Dermis blood vessel endothelial cell (primary cell): ENCODE measurements at places on chromosomes 5 and 9. TPM values are rescaled to one million over a fixed set of nuclear protein-coding genes. Genes with fewer than 3 reads are reported as not detected.

Gene FUT7
- not detected in 2 replicates for total RNA-seq

Gene CCL27
- not detected in 2 replicates for total RNA-seq

Gene FOXD1
- total RNA-seq, result 0.05 and 0.17 TPM in 2 replicates

Gene OR1L4
- total RNA-seq, result not detected in 2 replicates

Gene PCDHB4
- 0.17 and 0.19 TPM in 2 replicates for total RNA-seq

Gene ANKRD34B
- not detected in 2 replicates for total RNA-seq

Gene RLN2
- total RNA-seq, result 1.6 TPM in 1 of 2 replicates, not detected in the other

Gene SAXO1
- total RNA-seq, result not detected in 2 replicates

Gene MYMK
- total RNA-seq, result not detected in 2 replicates

Gene SLC4A9
- not detected in 2 replicates for total RNA-seq

Gene SLC27A6
- total RNA-seq, result 0.14 TPM in 1 of 2 replicates, not detected in the other

Gene FAM200C
- 3.8 and 4.8 TPM in 2 replicates for total RNA-seq

Gene TAF11L10
- total RNA-seq, result not detected in 2 replicates

Gene DMRTA1
- total RNA-seq, result under 0.01 and 0.05 TPM in 2 replicates

Gene PPP3R2
- not detected in 2 replicates for total RNA-seq

Gene SLC34A3
- total RNA-seq, result not detected in 2 replicates

Gene PCDHGC5
- 0.56 and 1.5 TPM in 2 replicates for total RNA-seq

Gene C5orf47
- total RNA-seq, result not detected in 2 replicates

Gene ZNF608
- 14.8 and 15.6 TPM in 2 replicates for total RNA-seq

Gene HAPLN1
- total RNA-seq, result under 0.01 TPM in 1 of 2 replicates, not detected in the other

Gene PFDN1
- 72.7 and 99.9 TPM in 2 replicates for total RNA-seq

Gene PCDHGA4
- 2.2 and 3.4 TPM in 2 replicates for total RNA-seq

Gene IRX1
- under 0.01 TPM in 1 of 2 replicates, not detected in the other for total RNA-seq

Gene GCNT4
- total RNA-seq, result 0.19 and 0.34 TPM in 2 replicates

Gene TMEM171
- 1.0 and 1.9 TPM in 2 replicates for total RNA-seq

Gene LOX
- 88.2 and 100 TPM in 2 replicates for total RNA-seq

Gene LCN9
- not detected in 2 replicates for total RNA-seq
